NCI-H1436 treated with DMSO at 0.1 percent for 48 hours (cell line): ENCODE measurements at places on chromosomes 16 and 17.

- no peak for DNase-seq
These were observed 101.6 kb upstream of the CES5A start for GRCh38 chr16:55976815-55977214.

GRCh38 chr16:14070555-14070876 lies 603 bp upstream of the MRTFB start:
- no peak for DNase-seq

DNA sequence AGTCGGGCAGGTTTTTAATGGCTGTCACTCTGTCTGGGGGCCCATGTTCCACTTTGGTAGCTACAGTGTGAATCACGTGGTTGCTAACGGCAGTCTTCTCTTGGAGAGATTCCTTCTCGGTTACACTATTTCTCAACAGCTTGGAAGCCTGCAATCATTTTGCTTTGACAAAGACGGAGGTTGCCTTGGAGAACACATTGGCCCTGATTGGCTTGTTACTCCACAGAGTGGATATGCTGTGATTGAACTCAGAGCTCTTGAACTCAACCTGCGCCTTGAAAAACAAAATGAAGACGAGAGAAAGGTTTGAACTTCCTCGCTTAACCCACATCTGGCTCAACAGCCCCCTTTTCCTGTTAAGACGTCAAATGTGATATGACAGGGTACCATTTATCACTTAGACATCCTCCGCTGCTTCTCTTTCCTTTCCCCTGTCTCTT lies 218.9 kb downstream of the MAF start:
- DNase-seq = no peak

DNA sequence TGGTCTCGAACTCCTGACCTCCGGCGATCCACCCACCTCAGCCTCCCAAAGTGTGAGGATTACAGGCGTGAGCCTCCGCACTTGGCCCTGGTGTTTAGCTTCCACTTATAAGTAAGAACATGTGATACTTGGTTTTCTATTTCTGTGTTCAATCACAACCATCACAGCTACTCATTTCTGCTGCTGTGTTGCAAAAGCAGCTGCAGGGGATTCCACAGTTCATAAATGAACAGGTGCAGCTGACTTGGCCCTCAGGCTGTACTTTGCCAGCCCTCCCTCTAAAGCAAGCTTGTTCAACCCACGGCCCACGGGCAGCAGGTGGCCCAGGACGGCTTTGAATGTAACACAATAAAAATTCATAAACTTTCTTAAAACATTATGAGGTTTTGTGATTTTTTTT lies 79.2 kb downstream of the SLC39A11 start:
- DNase-seq = no peak

DNA sequence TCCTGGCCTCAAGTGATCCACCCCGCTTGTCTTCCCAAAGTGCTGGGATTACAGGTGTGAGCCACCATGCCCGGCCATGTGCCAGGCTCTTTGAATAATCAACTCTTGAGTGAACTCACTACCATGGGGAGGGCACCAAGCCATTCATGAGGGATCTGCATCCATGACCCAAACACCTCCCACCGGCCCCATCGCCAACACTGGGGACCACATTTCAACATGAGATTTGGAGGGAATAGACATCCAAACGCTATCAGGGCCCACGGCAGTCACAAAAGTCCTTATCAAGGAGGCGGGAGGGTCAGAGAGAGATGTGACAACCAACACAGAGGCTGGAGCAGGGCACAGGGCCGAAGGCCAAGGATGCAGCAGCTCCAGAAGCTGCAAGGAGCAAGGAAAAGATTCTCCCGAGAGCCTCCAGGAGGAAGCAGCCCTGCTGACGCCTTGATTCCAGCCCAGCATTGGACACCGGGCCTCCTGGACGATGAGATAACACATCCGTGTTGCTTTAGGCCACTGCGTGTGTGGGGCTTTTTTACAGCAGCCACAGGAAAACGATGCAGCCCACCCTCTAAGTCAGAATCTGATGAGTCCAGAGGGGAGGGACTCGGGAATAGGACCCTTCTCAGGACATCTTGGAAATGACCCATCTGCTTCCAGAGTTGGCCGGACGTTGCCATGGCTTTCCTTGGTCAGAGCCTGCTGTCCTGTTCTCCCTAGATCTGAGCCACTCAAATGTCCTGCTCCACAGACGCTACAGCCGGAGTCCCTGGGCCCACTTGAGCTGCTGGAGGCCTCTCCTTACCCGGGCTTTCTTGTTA lies 47.3 kb upstream of the CMIP start:
- DNase-seq = no peak

DNA sequence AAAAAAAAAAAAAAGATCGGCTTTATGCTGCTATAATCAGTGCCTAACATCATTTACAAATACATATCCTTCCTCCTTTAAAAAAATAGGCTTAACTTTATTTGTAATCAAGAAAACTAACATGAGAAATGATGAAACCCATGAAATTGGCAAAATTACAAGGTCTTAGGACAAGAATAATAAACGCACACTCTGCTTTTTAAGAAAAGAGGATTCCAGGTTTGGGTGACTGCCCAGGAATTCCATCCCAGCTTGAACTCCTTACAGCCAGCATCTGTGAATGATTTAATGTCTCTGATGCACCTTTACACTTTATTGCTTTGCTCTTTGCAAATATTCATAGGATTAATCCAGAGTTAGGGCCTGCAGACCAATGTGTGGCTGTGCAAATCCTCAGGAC lies 196.0 kb downstream of the CBLN1 start:
- DNase-seq = no peak

DNA sequence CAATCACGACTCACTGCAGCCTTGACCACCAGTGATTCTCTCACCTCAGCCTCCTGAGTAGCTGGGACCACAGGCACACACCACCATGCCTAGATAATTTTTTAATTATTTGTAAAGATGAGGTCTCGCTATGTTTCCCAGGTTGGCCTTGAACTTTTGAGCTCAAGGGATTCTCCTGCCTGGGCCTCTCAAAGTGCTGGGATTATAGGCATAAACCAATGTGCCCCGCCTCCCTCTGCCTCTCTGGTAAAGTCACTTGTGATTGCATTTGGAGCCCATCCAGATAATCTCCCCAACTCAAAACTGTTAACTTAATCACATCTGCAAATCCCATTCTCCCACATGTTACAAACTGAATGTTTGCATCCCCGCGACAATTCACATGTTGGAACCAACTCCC lies 11.8 kb upstream of the PECAM1 start:
- no peak for DNase-seq

DNA sequence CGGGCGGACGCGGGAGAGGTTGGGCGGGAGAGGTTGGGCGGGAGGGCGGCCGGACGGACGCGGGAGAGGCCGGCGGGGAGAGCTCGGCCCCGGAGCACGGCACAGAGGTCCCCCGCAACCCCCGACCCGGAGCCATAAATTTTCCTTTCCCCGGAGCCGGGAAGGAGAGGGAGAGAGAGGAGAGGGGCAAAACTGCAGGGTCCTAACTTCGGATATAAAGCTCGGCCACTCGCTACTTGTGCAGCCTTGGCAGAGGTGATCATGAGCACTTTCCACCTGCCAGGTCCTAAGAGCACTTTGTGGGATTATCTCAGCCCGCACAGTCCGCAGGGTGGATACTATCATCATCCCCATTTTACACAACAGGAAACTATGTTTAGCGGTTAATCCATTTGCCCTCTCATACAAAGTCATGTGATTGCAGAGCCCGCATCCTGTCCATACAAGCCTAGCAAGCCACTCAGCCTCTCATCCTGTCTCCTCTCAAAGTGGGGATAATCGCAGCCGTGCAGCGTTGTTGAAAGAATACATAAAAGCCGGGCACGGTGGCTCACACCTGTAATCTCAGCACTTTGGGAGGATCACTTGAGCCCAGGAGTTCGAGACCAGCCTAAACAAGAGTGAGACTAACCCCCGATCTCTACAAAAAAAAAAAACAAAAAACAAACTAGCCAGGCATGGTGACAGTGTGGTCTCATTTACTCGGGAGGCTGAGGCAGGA lies 780 bp upstream of the DCAKD start:
- peak; percentile 87 for DNase-seq

GRCh38 chr16:71927383-71927782 lies 32.1 kb downstream of the IST1 start:
- no peak for DNase-seq

GRCh38 chr16:12256921-12257320 lies 280.4 kb downstream of the SNX29 start:
- DNase-seq = no peak

DNA sequence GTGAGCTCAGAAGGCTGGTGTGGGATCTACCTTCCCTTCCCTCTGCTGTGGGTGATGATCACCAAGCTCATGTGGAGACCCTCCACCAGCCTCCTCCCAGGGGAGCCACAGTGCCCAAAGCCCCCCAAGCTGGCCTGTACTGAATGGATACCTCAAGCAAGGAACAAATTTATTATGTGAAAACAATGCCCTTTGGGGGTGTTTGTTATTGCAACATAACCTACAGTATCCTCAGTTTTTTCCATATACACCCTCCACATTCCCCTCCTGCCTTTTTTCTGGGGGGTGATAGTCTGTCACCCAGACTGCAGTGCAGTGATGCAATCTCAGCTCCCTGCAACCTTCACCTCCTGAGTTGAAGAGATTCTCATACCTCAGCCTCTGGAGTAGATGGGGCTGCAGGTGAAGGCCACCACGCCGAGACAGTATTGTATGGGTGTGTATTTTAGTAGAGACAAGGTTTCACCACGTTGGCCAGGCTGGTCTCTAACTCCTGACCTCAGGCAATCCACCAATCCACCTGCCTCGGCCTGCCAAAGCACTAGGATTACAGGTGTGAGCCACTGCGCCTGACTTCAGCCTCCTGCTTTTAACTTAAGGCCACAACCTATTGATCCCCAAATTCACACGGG lies 215.9 kb downstream of the CPPED1 start:
- no peak for DNase-seq

DNA sequence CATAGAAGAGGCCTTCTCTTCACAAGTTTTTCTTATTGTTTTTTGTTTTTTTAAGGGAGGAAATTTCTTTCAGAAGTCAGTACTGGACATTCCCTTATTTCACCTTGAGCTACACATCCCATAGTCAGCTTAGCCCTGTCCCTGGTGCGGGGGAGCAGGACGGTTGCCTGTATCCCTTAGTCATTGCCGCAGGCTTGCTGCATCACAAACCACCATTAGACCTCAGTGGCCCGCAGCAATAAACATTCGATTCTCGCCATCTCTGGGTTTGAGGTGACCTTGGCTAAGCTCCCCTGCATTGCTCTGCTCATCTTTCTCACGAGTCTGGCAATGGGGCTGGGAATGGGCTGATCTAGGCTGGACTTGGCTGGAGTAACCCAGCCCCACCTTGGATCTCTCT lies 692.5 kb downstream of the WWOX start:
- DNase-seq = no peak

DNA sequence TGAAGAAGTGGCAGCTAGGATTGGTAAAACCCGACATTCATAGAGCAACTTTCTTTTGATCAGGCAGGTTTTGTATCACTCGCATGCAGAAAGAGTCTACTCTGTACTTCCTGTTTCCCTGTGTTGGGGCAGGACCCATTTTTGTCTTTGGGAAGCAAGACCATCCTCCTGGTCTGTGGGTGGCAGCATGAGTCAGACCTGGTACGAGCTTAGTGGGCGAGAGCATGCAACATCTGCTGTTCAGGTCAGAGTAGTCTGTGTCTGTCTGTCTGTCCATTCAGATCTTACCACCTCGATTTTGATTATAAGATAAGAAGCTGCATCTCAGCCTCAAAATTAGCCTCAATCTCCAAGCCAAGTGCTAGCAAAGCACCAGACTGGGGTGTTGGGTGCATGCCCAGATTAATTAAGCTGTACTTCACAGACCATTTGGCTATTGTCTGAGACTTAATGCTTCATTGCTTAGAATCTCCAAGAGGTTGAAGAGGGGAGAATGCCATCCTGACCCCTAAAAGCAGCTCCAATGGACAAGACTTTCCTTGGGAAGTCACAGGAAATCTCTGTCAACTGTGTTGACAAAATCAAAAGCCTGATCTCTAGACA lies 110.9 kb downstream of the XYLT1 start:
- DNase-seq = no peak

GRCh38 chr16:6008670-6009069 lies 911.1 kb upstream of the EEF2KMT start:
- DNase-seq = no peak
